ENCODE measurements at places on chromosomes 2 and 18. TPM values are rescaled to one million over a fixed set of nuclear protein-coding genes. Genes with fewer than 3 reads are reported as not detected.

Gene CNDP1
- not detected for total RNA-seq

Gene PIEZO2
- total RNA-seq, result not detected

Gene GRB14
- total RNA-seq, result not detected

GRCh38 chr2:239595726-239596125, 194.9 kb upstream of the HDAC4 start:
- H3K4me1 ChIP-seq, result no peaks in the 10 kb centered on the region
- H3K27me3 ChIP-seq, result no peaks in the 10 kb centered on the region
- no peak for DNase-seq
- no peaks in the 10 kb centered on the region for H3K36me3 ChIP-seq

DNA sequence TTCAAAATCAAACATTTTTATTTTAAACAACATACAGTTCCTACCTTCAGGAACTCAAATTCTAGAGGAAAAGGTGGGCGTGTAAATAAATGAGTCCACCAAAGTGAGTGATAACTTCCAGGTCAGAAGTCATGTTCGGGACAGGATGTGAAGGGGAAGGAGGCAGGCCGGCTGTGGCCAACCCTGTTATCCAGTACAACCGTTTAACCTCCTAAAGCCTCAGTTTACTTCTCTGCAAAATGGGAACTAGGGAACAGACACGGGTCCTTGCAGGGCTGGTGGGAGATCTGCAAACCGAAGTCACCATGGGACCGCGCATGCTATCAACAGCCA, 373 bp downstream of the EIPR1 start:
- peak overlapping the region; percentile 99 for H3K27ac ChIP-seq
- no peaks in the 10 kb centered on the region for H3K27me3 ChIP-seq
- peaks cover 12% of the 10 kb centered on the region for H3K36me3 ChIP-seq
- peaks cover 44% of the 10 kb centered on the region for H3K4me1 ChIP-seq
- H3K4me3 ChIP-seq, result peak overlapping the region; percentile 99
- no peak for DNase-seq

DNA sequence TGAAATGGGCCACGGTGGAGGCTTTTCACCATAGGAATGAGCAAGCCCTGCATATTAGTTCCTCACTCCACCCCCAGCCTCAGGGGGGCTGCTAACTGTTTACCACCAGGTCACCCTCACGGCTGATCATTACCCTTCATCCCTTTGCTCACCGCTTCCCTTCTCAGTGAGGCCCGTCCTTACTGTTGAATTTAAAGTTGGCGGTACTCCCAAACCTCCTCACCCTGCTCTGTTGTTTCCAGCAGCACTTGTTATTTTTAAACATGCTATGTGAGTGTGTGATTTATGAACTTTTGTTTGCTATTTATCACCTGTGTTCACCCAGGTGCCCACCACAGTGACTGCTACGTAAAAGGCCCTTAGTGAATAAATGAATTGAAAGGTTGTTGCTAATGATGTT, 243.6 kb downstream of the ZNF407 start:
- H3K36me3 ChIP-seq, result peaks cover 34% of the 10 kb centered on the region
- H3K4me3 ChIP-seq, result no peak overlapping the region
- H3K4me1 ChIP-seq, result peaks cover 36% of the 10 kb centered on the region
- H3K27me3 ChIP-seq, result no peaks in the 10 kb centered on the region

DNA sequence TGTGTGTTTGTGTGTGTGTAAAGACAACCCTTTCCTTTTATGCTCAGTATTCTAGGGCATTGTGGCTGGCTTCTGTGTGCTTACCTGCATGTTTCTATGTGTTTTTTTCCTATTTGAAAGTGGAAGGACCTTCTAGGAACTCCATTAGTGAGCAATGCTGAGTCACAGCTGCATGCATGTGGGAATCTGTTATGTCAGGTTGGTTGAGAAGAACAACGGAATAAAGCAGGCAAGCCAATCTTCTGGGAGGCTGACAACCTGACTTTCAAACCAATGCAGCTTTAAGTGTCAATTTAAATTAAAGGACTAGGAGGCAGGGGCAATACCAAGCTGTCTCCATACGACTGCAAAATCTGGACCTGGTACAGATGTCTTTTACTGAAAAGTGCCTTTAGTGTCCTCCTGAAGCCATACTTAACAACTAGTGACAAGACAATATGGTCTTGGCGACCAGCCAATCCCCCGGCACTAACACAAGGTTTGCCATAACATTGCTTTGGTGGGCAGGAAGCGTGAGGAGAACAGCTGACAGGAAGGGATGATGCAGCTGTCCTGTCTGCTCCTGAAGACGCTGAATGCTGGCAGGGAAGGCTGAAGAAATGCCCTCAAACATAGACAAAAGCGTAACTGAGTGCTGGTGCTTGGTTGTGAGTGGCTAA, 514.7 kb upstream of the CDH7 start:
- H3K4me1 ChIP-seq, result no peaks in the 10 kb centered on the region
- H3K4me3 ChIP-seq, result no peak overlapping the region
- DNase-seq, result no peak
- no peaks in the 10 kb centered on the region for H3K27me3 ChIP-seq
- H3K36me3 ChIP-seq, result no peaks in the 10 kb centered on the region

DNA sequence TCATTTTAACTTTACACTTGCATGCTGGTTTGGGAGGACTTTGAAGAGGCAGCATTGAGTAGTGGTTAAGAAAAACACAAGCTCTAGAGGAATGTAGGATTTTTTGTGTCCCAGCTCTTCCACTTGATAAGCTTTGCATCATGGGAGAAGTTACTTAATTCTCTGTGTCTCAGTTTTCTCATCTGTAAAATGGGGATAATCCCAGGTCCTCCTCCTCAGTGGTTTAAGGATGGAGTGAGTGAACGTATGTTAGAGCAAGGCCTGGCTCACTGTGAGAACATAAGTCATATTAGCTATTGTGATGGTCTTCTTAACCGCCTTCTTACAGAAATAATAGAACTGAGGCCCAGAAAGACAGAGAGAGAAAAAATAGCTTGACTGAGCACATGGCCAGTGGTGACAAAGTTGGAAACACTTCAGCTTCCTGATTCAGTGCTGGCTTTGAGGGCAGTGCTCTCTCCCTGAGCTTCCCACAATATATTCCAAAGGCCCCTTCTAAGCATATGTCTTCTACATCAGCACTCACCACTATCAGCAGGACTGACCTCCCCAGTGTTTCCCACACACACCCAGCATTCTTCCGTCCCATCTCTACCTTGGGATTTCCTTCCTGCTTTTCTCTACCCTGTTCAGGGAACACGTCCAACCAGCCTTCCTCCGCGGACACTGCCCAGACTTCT, 214.9 kb upstream of the TNP1 start:
- no peaks in the 10 kb centered on the region for H3K4me1 ChIP-seq
- no peak for DNase-seq
- H3K27ac ChIP-seq, result no peak overlapping the region
- no peak overlapping the region for H3K4me3 ChIP-seq
- no peaks in the 10 kb centered on the region for H3K27me3 ChIP-seq

DNA sequence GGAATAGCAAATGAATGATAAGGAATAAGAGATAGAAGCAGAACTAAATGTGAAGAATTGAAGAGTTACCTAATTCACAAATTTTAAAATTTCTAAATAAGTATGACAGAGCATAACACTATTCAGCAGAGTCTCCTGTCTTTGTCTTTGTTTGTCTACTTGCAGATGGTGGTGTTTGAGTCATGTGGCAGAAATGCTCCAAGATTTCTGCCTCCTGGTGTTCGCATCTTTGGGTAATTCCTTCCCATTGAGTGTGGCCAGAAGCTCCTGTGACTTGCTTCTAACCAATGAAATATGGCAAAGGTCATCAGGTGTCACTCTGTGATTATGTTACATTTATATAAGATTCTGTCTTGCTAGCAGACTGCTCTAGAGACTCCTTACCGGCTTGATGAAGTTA, 45.6 kb upstream of the GALNT3 start:
- no peak overlapping the region for H3K27ac ChIP-seq
- DNase-seq, result no peak
- H3K4me3 ChIP-seq, result no peak overlapping the region
- H3K4me1 ChIP-seq, result no peaks in the 10 kb centered on the region
- no peaks in the 10 kb centered on the region for H3K27me3 ChIP-seq
- H3K36me3 ChIP-seq, result peaks cover 22% of the 10 kb centered on the region

Measured in naive thymus-derived CD8-positive, alpha-beta T cell (primary cell).